Type B pancreatic cell (in vitro differentiated cells): ENCODE measurements at places on chromosomes 7 and 10. TPM values are rescaled to one million over a fixed set of nuclear protein-coding genes. Genes with fewer than 3 reads are reported as not detected.

- peak; percentile 36 for DNase-seq
Observed at GRCh38 chr10:70137135-70137534, 4.5 kb upstream of the AIFM2 start.

- no peak for DNase-seq
Observed at GRCh38 chr10:100600218-100600617, 64.5 kb downstream of the HIF1AN start.

GRCh38 chr10:110915035-110915434, 3.9 kb downstream of the BBIP1 start:
- DNase-seq, result no peak

DNA sequence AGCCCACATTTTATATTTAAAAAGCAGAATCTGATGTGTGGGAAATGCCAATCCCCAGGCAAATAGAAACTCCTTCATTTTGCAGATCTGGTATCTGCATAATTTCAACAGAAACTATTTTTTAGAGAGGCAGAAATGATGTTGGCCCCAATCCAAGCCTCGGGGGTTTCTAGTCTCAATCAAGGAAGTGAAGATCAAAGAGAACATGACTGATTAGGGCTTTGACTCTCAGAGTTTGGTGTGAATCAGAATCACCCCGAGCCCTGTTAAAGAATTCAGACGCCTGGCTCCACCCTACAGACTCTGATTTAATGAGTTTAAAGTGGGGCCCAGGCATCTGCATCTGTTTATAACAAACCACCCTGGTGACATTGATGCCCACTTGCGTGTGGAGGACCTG, 36.7 kb upstream of the UBE2H start:
- no peak for DNase-seq

DNA sequence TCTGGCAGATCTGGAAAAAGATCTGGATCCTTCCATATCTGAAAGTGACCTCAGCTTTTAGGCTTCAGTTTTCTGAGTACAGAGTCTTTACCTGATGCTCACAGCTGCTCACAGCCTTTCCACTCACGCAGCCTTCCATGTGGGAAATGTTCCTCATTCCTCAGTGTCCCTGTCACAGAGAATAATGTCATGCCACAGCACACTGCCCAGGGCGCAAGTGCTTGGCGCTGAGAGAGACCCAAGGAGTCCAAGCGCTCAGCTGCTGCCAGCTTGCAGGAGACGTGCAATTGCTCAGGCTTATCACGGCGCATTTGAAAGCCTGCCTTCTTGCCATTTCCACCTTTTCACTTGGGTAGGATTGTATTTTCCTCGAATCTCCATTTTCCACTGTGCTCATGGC, 271.9 kb upstream of the MKI67 start:
- DNase-seq, result no peak

DNA sequence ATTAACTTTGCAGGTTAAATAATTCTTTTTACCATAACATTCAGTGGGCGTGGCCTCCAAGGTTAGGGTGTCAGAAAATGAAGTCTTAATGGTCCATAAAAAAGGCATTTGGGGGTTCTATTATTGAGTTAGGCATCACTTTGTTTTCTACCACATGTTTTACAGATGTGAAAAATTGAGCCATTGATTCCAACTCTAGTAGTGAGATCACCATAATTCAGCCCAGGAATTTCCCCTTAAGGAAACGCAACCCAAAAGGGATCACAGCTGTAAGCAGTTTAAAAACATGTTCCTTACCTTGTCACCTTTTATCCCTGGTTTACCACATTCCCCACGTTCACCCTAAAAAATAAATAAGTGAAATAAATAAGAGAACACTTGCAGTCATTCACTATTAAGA, 24.9 kb downstream of the COL28A1 start:
- DNase-seq, result no peak

GRCh38 chr10:104339469-104340110, 1.3 kb upstream of the ITPRIP start:
- no peak for DNase-seq

- no peak for DNase-seq
Observed at GRCh38 chr7:74134117-74134620, 40.0 kb upstream of the EIF4H start.

- DNase-seq, result no peak
Observed at GRCh38 chr10:12041766-12042408, 722 bp downstream of the UPF2 start.

- no peak for DNase-seq
Observed at GRCh38 chr7:76142861-76143260, 58.8 kb upstream of the SRRM3 start.

DNA sequence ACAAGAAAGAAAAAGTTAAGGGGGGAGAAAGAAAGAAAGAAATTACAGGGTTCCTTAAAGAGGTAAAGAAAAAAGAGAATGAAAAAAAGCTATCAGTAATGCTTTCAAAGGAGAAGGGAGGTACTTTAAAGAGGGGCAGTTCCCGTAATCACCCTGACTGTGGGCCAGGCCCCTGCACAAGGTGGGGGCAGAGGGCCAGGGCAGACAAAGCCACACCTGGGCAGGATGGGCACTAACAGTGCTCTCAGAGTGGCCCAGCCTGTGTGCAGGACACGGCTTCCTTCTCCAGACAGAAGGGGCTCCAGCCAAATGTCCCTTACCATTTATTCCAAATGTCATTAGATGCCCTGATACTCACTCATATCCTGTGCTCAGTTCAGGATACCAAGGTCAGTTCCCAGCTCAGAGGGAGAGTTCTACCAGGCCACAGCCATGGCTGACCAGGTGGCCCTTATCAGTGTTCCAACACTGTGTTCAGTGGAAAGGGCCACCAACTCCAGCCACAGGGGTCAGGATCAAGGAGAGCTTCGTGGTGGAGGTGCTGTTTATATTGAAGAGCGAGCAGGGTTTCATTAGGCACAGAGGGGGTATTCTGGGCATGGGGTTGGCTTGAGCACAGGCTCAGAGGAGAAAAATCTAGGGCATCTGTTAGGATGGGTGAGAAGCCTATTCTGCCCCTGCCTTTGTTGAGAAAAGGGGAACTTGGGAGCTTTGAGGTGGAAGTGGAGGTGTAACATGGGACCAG, 29.9 kb downstream of the DPCD start:
- no peak for DNase-seq

- DNase-seq, result no peak
Observed at GRCh38 chr10:72349438-72349837, 5.3 kb downstream of the DNAJB12 start.

DNA sequence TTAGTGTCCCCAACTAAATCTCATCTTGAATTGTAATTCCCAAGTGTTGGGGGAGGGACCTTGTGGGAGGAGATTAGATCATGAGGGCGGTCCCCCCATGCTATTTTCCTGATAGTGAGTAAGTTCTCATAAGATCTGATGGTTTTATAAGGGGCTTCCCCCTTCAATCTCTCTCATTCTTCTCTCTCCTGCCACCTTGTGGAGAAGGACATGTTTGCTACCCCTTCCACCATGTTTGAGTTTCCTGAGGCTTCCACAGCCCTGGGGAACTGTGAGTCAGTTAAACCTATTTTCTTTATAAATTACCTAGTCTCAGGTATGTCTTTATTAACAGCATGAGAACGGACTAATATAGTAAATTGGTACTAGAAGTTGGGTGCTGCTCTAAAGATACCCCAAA, 365.6 kb downstream of the ANKRD7 start:
- no peak for DNase-seq

GRCh38 chr7:24713850-24714675, 43.2 kb downstream of the GSDME start:
- DNase-seq, result no peak

- DNase-seq, result no peak
Observed at GRCh38 chr10:114956466-114956865, 18.5 kb downstream of the TRUB1 start.

GRCh38 chr7:68980011-68980410, 618.3 kb upstream of the AUTS2 start:
- DNase-seq, result no peak

DNA sequence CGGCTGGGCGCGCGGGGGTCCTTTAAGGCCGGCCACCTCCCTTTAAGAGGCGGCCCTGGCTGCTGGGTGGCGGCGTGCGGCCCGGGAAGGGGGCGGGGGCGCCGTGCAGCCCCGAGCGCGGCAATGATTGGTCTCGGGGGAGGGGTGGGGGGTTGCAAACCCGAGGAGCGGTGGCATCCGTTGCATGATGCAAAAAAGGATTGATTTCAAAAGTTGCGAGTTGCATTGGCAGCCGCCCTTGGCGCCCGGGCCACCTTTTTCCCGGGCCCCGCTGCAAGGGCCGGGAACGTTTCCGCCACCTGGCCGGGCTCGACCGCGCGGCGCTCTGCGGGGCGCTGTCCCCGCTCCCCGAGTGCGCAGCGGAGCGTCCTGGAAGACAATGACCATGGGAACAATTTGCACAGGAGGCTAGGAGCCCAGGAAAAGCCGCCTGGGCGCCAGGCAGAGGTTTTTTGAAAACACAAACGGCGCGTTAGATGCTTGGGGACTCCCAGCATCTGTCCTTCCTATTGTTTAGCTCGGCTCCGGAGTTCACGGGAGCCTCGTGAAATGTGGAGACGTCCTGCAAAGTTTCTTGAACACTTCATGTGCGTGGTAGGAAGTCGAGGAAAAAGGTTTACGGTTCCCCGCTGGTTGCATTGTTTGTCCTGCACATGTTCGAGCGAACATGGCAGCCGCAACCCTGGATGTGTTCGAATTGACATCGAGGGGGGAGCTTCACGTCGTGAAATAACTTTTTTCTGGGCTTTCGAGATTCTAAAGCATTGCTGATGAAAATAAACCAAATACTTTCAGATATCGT, at the start of gene SEPHS1:
Gene SEPHS1 (minus strand): TSS at position 78 of the 802 bp plus-strand sequence. CDS start 3,343 bp downstream, outside the sequence.
- peak; percentile 84 for DNase-seq

DNA sequence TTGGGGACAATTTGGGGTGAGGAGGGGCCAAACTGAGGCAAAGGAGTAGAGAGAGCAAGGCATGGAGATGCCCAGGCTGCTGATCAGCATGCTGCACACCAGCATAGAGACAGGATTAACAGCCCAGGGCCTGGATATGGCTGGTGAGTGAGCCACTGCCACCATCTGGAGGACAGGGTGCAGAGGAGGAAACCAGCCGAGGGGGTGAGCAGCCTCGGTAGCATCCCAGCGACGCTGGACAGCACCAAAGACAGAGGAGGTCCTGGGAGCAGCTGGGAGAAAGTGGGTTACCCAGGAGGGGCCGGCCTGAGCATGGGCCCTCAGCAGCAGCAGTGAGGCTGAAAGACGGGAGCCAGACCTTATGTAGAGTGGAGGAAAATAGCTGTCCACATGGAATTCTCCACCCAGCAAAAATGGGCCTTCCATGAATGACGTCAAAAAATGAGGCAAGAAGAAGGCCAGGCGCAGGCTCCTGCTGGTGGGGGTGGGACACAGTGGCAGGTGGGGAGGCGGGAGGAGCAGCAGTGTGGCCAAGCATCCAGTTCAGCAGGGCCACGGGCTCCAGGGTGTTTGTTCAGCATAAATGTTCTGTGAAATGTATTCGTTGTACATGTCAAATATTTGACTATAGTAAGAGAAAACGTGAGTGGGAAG, 16.7 kb downstream of the RET start:
- no peak for DNase-seq

DNA sequence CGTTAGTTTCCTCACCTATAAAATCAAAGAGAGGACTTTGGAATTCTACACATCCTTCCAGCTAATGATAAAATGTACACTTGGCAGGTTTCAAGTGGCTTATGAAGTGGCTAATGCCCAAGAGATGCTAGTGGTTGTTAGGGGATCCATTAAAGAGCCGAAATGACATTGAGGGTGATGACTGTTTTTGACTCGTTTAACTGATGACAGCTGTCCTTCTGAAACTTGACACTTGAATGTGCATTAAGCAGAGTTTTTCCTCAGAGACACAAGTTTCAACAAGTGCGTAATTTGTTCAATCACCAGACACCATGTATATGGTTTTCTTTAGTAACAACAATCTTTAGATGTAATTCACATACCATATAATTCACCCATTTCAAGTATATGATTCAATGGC, 1.6 kb upstream of the PRF1 start:
- no peak for DNase-seq

DNA sequence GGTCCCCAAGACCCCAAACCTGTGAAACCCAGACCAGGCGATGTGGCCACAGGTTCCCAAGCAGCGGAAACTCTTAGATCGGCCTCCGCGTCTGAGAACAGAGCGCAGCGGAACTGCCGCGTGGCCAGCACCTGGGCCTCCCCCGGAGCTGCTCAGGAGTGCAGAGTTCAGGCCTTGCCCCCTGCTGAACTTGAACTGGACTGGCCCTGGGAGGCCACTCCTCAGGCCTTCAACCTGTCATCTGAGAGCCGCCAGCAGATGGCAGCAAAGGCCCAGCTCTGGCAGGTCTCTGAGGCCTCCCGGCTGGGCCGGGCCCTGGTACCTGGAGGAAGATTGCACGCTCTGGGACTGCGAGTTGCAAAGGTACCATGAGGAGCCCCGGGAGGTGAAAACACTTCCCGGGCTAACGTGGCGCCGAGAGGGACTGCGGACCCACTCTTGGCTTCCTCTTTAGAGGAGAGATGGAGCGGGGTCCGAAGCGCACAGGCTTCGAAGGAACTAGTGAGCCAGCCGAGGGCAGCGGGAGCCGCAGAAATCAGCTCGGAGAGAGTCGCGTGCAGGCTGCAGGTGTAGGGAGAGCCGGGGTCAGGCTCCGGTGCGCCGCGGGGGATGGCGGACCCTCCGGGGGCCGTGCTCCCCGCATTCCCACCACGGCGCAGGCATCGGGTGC, 89.2 kb downstream of the PAXIP1 start:
- DNase-seq, result peak; percentile 90

DNA sequence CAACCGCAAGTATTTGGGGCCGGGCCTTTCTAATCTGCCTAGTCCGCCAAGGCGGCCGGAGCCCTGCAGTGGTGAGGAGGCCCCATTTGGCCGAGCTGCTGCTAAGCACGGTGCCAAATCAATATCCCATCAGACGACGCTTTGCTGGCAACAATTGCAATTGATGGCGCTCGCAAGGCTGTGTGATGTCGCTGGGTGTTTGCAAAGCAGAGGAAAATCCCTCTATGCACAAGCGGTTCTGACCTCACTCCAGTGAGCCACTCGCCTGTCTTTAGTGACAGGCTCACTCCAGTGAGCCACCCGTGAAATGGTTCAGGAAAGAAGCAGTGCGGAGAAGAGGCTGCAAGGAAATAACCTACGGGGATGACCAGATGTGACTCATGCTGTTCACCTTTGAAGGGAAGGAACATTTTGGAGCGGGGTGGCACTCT, 18.3 kb upstream of the PDE1C start:
- no peak for DNase-seq

GRCh38 chr7:16785321-16785720, 19.5 kb downstream of the AGR2 start:
- no peak for DNase-seq

- no peak for DNase-seq
Observed at GRCh38 chr10:82277591-82277990, 402.6 kb downstream of the NRG3 start.

Gene IQUB
- 1.2 and 2.1 TPM in 2 replicates for total RNA-seq

Gene DOCK1
- 61.6 and 67.4 TPM in 2 replicates for total RNA-seq

Gene ENTPD7
- total RNA-seq, result 22.9 and 32.8 TPM in 2 replicates

Gene OR9A4
- total RNA-seq, result not detected in 2 replicates

Gene LRRC18
- not detected in 2 replicates for total RNA-seq

Gene SAMD9
- 2.9 and 3.2 TPM in 2 replicates for total RNA-seq

Gene TMEM236
- 11.6 and 14.7 TPM in 2 replicates for total RNA-seq

Gene LAMB1
- total RNA-seq, result 141 and 226 TPM in 2 replicates

Gene PSMG3
- total RNA-seq, result 27.0 and 35.2 TPM in 2 replicates
